Stimulated activated CD4-positive, alpha-beta T cell treated with anti-CD3 and anti-CD28 coated beads, Interleukin-2, amount 100 ng/mL, for 24 hours (primary cell): ENCODE measurements at places on chromosomes 4 and X.
A peak's percentile ranks its signal among the peaks of the same experiment; 100 is the strongest.

DNA sequence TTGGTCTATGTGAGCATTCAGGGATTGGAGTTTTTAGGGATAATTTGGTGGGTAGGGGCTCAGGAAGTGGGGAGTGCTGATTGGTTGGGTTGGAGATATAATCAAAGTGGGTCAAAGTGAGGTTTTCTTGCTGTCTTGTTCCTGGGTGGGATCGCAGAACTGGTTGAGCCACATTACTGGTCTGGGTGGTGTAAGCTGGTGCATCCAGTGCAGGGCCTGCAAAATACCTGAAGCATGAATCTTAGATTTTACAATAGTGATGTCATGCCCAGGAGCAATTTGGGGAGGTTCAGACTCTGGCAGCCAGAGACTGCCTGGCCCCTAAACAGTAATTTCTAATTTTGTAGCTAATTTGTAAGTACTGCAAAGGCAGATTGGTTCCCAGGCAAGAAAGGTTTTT, 665.6 kb upstream of the PRKX start:
- DNase-seq: no peak

DNA sequence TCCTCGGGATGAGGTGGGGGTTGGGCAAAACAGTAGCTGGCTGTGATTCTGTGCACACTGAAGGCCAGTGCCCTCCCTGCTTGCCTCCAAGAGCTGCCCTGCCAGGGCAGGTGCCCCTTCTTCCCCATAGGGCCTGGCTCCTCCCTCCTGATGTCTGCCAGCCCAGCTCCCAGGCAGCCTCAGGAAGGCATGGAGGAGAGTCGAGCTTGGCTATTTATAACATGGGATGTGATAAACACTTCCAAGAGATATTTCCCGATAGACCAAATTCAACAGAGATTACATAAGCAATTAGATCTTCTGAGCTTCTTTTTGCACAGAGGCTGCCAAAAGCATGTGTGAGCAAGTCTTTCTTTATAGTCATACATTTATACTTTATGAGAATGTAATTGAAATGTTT, 45.3 kb upstream of the PJA1 start:
- DNase-seq: no peak

GRCh38 chr4:79788884-79789283, 284.1 kb downstream of the ANTXR2 start:
- DNase-seq: no peak

DNA sequence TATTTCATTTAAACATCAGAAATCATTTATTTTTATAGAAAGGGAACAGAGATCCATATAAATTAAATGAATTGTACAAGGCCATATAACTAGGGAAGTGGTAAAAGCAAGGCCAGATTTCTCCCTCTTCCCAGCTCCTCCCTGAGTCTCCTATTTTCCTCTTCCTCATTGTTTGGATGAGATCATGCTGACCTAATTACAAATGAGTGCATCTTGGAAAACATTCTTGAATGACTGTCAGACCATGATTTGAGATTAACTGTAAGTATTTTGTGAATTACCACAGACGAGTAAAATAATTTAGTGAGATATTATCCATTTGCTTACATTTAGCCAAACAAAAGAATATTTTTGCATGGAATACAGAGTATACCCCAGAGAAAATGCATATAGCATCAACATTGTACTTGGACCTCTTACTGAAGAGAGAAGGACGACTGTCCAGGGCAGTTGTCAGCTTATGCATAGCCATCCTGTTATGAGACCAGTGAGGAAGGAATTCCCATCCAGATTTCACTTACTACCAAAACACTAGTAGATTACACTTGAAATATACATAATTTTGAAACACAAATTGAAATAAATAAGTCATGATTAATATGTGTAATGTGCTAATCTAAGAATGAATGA, 47.3 kb downstream of the SLAIN2 start:
- DNase-seq: no peak

DNA sequence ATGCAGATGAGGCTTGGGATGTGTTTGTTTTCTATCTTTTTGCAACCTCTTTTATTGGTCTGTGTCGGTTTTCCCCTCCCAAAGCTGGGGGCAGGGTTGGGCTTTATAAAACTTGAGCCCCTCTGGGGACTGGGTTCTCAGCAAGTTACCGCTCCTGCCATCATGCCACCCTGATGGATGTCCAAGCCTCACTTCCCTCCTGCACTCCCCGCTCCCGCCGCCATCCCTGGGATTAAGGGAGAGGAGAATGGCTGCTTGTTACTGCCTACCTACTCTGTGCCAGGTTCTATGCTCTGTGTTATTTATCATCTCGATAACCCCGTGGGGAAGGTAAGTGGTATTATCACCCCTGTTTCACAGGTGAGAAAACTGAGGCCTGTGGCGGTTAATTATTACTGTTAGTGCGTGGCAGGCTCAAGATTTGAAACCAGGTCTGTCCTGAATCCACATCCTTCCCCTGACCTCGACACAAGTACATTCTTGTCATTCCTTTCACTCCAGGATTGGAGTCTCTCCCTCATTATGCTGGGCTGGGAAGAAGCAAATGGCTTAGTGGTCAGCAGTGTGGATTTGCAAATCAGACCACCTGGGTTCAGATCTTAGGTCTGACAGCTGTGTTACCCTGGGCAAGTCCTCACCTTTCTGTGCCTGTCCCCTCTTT, 4.5 kb downstream of the UBA1 start:
- DNase-seq: no peak

DNA sequence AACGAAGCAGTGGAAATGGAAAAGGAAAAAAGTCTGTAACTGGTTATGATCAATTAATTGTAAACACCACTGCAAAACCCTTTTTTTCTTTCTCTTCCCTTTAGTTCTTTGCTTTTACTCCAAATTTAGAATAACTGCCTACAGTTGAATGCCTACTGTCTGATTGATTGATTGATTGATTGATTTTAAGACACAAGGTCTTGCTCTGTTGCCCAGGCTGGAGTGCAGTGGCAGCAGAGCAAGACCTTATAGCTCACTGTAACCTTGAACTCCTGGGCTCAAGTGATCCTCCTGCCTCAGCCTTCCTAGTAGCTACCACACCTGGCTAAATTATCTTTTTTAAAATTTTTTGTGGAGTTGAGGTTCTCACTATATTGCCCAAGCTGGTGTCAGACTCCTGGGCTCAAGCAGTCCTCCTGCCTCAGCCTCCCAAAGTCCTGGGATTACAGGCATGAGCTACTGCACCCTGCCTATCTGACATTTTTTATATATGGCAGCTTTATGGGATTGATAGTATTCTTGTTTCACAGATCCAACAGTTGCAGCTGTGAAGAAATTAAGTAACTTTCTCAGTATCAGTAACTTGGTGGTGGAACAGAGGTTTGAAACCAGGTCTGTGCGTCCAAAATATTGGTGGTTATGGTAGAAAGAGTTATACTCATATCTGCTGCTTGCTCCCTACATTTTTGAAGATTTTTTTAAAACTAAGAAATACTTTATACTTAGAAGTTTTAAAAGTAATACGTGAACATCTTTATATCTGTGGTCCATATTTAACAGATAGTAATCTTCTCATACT, 12.4 kb downstream of the UBE2K start:
- no peak for DNase-seq

DNA sequence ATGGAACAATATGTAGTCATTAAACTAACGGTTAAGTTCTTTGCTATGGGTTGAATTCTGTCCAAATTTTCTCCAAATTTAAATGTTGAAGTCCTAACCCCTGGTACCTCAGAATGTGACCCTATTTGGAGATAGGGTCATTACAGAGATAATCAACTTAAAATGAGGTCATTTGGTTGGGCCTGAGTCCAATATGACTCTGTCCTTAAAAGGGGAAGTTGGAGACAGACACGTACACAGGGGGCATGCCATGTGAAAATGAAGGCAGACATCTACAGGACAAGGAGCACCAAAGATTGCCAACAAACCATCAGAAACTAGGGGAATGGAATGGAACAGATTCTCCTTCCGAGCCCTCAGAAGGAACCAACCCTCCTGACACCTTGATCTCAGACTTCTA, 492.0 kb upstream of the FTHL17 start:
- DNase-seq: no peak

DNA sequence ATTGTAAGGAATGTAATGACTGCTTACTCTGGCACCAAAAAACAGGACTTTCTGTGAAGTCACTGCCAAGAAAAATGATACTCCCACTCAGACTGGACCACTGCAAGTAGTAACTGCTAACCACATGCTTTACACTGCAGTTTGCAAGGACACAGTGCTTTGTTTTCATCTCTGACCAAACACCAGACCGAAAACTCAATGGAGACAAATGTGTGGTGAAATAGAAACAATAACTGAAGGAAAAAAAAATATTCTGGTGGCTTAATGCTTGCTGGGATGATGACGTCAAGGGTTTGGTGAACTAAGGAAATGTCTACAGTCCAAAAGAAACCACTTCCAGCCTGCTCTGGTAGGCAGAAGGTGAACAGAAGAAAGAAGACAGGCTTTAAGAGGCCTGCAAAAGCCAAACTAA, 13.2 kb downstream of the GPC4 start:
- DNase-seq: no peak

DNA sequence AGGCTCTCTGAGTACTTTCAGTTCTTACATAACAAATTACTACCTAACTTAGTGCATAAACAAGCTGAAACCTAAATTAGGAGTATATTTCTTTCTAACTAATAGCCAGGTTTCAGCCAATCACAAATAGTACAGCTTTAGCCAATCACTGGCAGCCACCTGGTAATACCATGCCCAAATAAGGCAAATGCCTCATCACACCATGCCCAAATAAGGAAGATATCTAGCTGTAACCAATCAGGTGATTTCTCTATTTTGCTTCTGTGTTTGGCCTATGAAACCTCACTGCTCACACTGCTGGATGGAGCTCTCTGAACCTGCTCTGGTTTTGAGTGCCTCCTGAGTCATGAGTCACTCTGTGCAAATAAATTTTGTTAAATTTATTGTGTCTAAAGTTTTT, 113.5 kb downstream of the DDIT4L start:
- DNase-seq: no peak

GRCh38 chr4:61493041-61493440, 292.9 kb downstream of the ADGRL3 start:
- DNase-seq: no peak

DNA sequence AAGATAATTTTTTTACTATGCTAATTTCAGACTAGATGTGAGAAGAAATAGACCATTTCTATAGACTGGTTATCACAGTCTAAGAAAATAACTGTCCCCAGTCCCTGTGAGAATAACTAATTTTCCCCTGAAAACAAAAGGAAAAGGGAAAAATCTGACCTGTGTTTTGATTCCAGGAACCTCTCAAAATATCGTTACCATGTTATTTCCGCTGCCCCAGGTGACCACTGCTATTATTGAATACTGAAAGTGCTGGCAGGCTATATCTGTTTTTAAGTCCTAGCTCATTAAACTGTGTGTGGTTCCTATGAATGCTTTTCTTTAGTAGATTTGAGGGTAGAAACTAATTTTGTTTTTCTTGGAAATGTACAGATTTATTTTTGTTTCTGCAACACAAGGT, 83.6 kb downstream of the GAB1 start:
- no peak for DNase-seq

GRCh38 chrX:46573892-46574773, 568 bp downstream of the CHST7 start:
- peak; percentile 51 for DNase-seq

GRCh38 chrX:105703876-105704275, 118.5 kb upstream of the NRK start:
- no peak for DNase-seq
